ENCODE measurements at places on chromosomes 4 and X.

GRCh38 chrX:38095971-38096529, 89.7 kb downstream of the SYTL5 start:
- DNase-seq = peak; percentile 57

DNA sequence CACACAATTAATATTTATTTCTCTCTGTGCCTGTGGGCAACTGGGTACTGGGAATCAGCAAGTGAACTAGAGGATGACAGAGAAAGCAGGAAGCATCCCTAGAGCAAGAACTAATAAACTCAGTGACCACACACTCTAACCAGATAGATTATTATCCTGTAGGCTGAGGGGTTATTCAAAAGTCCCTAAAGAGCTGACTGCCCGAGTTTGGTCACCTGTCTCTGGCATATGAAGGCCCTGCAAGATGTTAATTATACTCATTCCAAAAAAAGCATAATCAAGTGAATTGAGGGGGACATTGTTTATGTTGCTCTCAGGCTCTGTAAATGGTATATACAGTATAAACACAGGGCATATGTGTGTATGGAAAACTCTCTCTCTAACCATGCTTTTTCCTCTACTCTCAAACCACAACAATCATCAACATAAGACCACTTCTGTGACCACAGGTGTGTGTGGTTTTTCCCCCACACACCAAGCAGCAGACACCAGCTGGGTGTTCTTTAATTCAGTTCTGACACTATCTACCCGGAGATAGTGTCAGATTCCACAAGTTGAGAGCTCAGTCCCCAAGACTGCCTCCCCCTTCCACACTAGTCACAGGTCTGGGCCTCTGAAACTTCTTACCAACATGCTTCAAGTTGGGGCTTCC, 6.2 kb upstream of the HPSE start:
- no peak for DNase-seq

DNA sequence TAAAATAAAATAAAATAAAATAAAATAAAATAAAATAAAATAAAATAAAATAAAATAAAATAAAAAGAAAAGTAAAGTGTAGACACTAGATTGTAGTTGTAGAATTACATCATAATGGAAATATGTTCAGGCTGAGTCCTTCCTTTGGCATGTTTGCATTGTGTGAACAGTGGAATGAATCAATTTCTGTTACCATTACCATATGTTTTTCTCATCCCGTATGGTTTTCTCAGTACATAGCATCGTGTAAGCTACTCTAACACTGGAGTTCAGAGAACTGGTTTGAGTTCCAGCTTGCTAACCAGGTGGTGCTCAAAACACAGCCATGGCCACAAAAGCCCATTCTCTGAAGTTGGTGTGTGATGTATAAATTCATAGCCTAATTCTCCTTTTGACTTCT, 45.9 kb downstream of the USP11 start:
- peak; percentile 49 for DNase-seq

- no peak for DNase-seq
These were observed 173.7 kb upstream of the GALNTL6 start for GRCh38 chr4:171639540-171639939.

- DNase-seq = no peak
These were observed 235.5 kb upstream of the ACTRT1 start for GRCh38 chrX:128287693-128288092.

DNA sequence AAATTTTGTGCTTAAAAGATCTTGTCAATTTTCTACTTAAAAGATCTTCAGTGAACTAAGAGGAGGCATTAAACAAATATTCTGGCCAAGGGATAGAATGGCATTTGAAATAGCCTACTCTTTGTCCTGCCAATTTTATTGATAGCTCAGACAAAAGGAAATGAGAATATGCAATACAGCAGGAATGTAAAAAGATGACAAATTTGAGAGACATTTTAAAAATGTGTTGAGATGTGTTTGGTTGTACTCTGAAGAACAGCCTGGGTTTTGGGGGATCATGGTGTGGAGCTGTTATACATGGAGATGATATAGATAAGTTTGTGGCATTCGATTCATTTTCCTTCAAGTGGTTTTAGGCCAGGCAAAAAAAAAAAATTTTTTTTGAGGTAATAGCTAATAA, 11.6 kb upstream of the MAD2L1 start:
- DNase-seq = peak; percentile 22

GRCh38 chrX:109840585-109840984, 107.5 kb upstream of the ACSL4 start:
- DNase-seq = peak; percentile 95

- no peak for DNase-seq
These were observed 10.5 kb downstream of the SLC34A2 start for GRCh38 chr4:25666031-25666630.

Measured in astrocyte (in vitro differentiated cells and primary cell).